ENCODE measurements at places on chromosomes 1 and 21.

GRCh38 chr1:26771643-26772321 is 16.0 kb upstream of the PIGV start:
- DNase-seq: no peak

- no peak for DNase-seq
Measured at GRCh38 chr21:31502537-31503143, 156.9 kb upstream of the SOD1 start.

DNA sequence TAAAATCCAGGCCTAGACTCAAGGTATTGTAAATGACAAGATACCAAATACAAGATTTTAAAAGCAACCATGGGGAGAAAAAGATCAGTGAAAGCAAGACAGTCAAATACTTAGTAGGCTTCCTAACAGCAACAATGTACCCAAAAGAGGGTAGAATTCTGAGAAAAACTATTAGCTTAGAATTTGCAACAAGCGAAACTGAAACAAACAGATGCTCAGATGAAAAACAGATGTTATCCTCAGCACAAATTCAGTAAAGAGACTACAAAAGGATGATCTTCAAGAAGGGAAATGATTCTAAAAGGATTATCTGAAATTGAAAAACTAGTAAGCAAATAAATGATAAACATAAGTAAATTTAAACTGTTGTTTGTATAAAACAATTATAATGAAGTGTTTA is 40.0 kb downstream of the PDC start:
- no peak for DNase-seq

- no peak for DNase-seq
Measured at GRCh38 chr1:155127967-155128754, 485 bp downstream of the EFNA1 start.

DNA sequence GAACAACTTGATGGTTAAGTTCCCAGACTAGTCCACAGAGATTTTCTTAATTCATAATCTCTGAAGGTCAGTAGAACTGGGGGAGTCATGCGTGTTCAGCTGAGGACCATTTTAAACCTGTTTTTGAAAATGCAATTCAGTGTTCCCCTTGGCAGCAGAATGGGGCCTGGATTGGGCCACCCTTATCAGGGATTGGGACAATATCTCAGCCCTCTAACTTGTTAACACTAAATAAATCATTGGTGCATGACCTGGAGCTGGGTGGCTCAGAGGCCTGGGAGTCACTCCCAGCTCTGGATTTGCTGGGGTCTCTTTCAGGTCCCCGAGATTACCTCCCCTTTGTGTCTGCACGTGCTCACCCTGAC is 55.3 kb downstream of the MRPS6 start:
- no peak for DNase-seq

DNA sequence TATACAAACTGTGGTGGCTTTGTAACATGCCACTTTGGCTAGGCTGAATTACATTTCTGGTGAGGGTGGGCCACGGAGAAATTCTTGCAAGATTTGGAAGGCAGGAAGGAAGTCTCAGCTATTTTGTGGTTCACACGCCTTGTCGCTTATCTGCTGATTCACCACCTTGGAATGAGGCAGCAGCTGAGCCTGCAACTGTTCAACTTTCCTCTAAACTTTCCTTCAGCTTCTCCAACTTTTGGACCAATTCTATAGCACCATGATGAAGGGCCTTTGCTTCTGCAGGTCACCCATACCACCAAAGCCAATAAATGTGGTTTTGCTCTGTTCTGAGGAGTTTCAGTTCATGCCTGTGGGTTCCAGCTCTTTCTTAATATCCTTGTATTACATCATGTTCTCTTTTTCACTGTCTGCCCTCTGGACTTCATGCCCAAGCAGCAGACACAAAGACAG is 337.6 kb upstream of the SNX7 start:
- no peak for DNase-seq

GRCh38 chr1:67792741-67793458 is 40.4 kb downstream of the GNG12 start:
- DNase-seq: no peak

GRCh38 chr21:21146587-21147373 is 148.6 kb downstream of the NCAM2 start:
- no peak for DNase-seq

- DNase-seq: no peak
Measured at GRCh38 chr1:31368611-31369107, 4.2 kb downstream of the FABP3 start.
